ENCODE measurements at places on chromosomes 16 and 17. TPM values are rescaled to one million over a fixed set of nuclear protein-coding genes. Genes with fewer than 3 reads are reported as not detected.

- H3K27ac ChIP-seq, result no peak overlapping the region
- DNase-seq, result no peak
- H3K4me1 ChIP-seq, result no peaks in the 10 kb centered on the region
- no peak overlapping the region for H3K4me3 ChIP-seq
- no peaks in the 10 kb centered on the region for H3K36me3 ChIP-seq
Measured at GRCh38 chr17:45768000-45768399, 16.1 kb upstream of the CRHR1 start.

- H3K4me1 ChIP-seq, result no peaks in the 10 kb centered on the region
- no peak overlapping the region for H3K4me3 ChIP-seq
- H3K27ac ChIP-seq, result no peak overlapping the region
- peaks cover 27% of the 10 kb centered on the region for H3K36me3 ChIP-seq
Measured at GRCh38 chr17:67121316-67121891, 77.0 kb downstream of the CACNG1 start.

GRCh38 chr17:60077672-60078519, 825 bp downstream of the HEATR6 start:
- peak overlapping the region; percentile 85 for H3K27ac ChIP-seq
- H3K27me3 ChIP-seq, result no peaks in the 10 kb centered on the region
- DNase-seq, result no peak
- peak overlapping the region; percentile 80 for H3K4me3 ChIP-seq
- peaks cover 32% of the 10 kb centered on the region for H3K36me3 ChIP-seq

Gene CUEDC1
- total RNA-seq, result 33.3 TPM

Gene FAM171A2
- total RNA-seq, result 2.4 TPM

Gene PLCG2
- 7.4 TPM for total RNA-seq

Gene CARD14
- total RNA-seq, result not detected
